ENCODE measurements at places on chromosomes 12 and 14.

DNA sequence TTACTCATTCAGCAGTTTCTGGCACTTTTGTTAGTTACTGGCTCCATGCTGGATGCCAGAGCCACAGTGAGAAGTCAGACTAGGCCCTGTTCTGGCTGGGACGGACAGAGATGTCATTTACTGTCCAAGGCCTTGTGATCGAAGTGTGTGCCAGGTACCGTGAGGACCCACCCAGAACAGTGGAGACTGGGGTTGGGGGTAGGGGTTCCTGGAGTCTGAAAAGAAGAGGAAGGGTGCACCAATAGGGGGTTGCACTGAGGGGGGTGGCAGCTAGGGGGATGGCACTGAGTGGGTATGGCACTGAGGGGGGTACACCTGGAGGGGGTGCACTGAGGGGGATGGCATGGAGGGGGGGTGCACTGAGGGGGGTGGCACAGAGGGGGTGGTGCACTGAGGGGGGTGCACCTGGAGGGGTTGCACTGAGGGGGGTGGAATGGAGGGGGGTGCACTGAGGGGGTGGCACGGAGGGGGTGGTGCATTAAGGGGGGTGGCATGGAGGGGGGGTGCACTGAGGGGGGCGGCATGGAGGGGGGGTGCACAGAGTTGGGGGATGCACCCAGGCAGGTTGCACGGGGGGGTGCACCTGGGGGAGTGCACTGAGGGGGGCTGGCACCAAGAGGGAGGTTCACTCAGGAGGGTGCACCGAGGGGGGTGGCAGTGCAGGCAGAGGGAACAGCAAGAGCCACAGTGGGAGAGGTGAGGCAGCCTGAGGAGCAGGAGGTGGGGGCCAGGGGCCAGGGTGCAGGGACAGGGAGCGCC lies 10.6 kb upstream of the CYP46A1 start:
- DNase-seq = no peak

- no peak for DNase-seq
Observed at GRCh38 chr12:1504895-1505311, 89.5 kb downstream of the FBXL14 start.

DNA sequence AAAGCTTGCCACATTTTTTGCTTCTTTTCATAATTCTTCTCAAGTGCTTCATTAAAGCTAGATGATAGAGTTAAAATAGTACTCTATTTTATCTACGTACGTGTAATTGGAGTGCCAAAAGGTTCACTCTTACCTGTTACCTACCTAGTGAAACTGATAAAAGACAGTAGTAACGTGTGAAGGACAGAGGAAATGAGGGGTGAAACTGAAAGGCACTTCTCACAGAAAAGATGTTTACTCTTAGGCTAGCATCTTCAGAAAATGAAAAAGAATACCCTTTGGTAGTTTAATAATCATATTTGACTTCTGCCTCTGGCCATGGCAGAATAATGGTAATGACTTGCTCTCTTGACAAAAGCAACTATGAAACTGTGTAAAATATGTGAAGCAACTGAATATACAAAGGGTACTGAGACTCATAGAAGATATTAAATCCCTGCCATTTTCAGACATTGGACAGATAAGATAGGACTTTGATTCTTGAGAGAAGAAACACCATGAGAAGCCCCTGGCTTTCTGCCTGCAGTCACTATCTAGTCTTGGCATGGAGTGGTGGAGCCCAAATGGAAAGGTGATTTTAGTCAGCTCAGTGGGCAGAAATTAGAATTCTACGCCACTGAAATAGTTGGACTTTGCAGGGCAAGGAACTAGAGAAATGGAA lies 6.3 kb upstream of the EVL start:
- no peak for DNase-seq

- no peak for DNase-seq
Observed at GRCh38 chr14:31357279-31357678, 63.1 kb downstream of the HEATR5A start.

DNA sequence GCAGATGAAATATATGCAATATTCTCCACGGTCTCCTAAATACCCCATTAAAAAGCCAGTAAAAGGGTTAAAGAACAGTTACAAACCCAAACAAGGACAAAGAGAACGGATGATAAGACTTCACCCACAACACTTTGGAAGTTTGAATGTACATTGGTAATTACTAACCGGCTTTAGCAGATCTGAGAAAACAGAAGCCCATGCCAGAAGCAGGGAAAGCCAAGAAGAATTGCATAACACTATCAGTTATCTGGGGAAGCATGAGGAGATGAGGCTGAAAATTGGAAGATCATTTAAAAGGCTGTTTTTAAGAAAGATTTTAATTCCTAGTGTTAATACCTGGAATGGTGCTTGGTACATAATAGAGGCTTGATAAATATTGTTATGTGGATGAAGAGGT lies 55.6 kb upstream of the MYBPC1 start:
- DNase-seq = no peak

- DNase-seq = no peak
Observed at GRCh38 chr12:1047898-1048660, 57.1 kb downstream of the ERC1 start.

All from trophoblast cell (in vitro differentiated cells and primary cell).